ENCODE measurements at places on chromosomes 5 and 9.

GRCh38 chr9:12697719-12698118, 4.5 kb downstream of the TYRP1 start:
- no peak for DNase-seq

GRCh38 chr9:32906213-32906612, 95.2 kb downstream of the APTX start:
- DNase-seq, result no peak

GRCh38 chr5:126373375-126374108, 49.7 kb upstream of the GRAMD2B start:
- DNase-seq, result no peak

DNA sequence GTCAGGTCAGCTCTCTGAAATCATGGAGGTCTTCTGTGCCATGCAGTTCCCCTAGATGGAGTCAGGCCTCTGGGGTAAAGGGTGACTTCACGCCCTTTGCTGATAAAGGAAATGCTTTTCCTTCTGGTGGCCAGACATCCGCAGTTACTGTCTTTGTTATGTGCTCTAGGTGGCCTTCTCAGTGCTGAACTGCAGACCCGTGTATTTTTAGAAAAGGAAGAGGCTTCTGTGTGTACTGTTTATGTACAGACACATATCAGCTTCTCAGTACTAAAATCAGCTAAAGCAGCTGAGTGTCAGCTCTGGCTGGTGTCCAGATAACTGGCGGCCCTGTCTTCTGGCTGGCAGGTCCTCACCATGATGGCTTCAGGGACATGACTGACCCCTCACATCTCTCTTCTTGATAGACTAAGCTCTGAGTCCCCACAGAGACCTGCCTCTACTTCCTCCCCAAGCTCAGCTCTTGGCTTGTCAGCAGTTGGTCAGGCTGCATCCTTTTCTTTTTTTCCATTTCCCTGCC, 75.3 kb downstream of the ARHGAP26 start:
- no peak for DNase-seq

- DNase-seq, result no peak
Observed at GRCh38 chr5:131228646-131229045, 35.2 kb upstream of the CDC42SE2 start.

All from ELF-1 (cell line).